NCI-H446 treated with DMSO at 0.1 percent for 48 hours (cell line): ENCODE measurements at places on chromosomes 16 and 17.

DNA sequence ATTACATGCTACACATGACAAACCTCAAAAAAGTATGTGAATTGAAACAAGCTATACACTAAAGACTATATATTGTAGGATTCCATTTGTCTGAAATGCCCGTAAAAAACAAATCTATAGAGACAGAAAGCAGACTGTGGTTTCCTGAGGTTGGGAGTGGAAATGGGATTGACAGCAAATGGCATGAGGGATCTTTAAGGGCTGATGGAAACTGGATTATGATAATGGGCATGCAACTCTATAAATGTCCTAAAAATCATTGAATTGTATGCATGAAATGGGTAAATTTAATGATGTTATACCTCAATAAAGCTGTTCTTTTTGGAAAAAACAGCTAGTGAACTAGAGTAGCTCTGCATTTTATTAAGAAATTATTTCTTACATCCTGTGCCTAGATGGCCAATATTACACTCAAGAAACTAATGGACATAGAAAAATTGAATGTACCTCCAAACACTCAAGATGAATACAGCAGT lies 416 bp upstream of the ANKS4B start:
- no peak for DNase-seq

- DNase-seq, result no peak
Measured at GRCh38 chr17:57552114-57552624, 192.9 kb downstream of the CCDC182 start.

GRCh38 chr17:82236142-82236971 lies 7.5 kb downstream of the SLC16A3 start:
- DNase-seq, result peak; percentile 49

- no peak for DNase-seq
Measured at GRCh38 chr17:45787044-45787443, 2.9 kb downstream of the CRHR1 start.

GRCh38 chr17:74379495-74380085 lies 12.3 kb downstream of the GPR142 start:
- peak; percentile 81 for DNase-seq

DNA sequence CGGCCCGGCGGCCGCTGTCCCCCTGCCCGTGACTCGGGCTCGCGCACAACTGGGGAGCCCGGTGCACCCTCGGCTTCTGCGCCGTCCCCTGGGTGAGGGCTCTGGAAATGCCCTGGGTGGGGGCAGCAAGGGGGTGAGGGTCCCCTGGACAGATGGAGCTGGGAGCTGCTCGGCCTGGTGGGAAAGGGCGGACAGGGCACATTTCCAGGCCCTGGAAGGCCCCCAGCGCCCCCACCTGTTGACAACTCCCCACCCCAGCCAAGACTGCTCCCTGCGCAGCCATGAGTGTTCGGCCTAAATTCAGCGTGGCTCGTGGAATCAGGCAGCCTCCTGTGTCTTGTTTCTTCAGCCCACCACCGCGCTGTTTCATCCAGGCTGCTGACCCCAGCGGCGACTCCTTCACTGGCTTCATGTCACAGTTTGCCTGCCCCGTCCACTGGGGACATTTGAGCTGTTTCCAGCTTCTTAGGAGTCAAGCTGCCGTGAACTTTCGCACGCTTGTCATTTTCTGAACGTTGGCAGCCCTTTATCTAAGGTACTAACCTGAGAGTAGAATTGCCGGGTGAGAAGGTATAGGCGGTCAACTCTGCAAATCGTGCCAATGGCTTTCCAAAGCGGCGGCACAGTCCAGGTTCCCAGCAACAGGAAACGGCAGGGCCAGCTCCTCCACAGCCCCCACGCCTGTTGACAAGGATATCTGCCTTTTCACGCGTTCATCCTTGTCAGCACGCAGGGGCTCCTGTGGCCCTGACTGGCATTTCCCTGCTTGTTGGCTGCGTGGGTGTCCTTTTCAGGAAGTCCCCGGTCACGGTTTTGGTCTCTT lies 895 bp downstream of the UTS2R start:
- DNase-seq, result no peak

- no peak for DNase-seq
Measured at GRCh38 chr17:66720567-66720966, 114.3 kb upstream of the CACNG5 start.

- no peak for DNase-seq
Measured at GRCh38 chr16:50047864-50048263, 17.9 kb upstream of the HEATR3 start.

DNA sequence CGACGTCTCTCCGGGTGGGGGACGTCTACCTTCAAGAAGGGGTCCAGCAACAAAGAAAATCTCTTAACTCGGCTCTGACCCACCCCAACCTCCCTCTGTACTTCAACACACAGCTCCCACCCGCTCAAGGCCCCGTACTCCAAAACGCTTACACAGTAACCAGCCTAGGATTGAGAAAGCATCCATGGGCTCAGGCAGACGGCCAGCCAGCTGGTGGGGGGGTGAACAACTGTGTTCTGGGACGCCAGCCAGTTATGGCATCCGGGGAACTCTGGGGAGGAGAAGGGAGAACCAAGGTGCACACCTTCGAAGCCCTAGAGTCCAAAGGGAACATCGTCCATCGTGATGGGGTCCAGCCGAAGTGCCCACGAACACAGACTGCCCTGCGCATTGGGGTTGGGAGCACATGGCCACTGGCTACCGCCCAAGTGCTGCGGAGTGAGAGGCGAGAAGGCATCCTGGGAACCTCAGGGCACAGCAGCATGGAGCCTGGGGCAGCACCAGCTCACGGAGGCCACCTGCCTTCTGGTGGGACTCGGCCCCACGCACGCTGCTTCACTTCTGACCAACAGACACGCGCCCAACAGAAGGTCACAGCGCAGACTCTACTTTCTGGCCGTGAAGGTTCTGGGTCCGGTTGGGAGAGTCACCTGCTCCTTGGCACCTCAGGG lies 14.3 kb downstream of the SLC16A3 start:
- DNase-seq, result peak; percentile 40

- no peak for DNase-seq
Measured at GRCh38 chr17:48609759-48610281, 997 bp downstream of the HOXB7 start.

DNA sequence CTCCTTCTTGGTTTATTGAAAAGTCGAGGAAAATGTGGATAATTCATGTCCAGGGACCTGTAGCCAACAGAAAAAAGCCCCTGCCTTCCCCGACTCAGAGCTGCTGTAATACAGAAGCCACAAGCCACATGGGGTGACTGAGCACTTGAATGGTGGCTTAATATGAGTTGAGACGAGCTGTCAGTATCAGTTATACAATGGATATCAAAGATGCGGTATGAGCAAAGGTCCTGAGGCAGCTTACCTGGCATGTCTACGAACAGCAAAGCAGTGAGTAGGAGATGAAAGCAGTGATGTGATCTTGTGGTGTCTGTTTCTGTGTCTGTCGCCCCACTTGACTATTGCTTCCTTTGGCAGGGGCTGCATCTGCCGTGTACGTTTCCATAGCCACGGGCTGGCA lies 12.2 kb upstream of the RMI2 start:
- no peak for DNase-seq

DNA sequence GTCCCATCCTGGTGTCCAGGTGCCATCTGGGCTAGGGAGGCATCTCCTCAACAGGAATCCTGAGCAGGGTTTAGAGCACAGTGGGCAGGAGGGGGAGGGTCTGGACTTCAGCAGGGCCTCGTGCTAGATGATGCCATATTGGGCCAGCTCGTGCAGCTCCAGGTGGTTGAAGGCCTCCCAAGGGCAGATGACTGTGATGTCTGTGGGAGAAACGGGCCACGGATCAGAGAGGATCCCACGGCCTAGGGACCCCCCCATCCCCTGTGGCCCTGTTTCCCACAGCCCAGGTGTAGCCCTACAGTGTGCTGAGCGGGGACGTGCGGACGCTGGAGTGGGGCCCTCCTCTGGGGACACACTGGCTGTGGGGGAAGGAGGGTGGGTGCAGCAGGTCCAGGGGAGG lies 5.4 kb downstream of the PDE6G start:
- DNase-seq, result no peak

- DNase-seq, result no peak
Measured at GRCh38 chr17:17492571-17492970, 3.6 kb downstream of the RASD1 start.

GRCh38 chr16:87017371-87018012 lies 299.7 kb downstream of the C16orf95 start:
- DNase-seq, result no peak

DNA sequence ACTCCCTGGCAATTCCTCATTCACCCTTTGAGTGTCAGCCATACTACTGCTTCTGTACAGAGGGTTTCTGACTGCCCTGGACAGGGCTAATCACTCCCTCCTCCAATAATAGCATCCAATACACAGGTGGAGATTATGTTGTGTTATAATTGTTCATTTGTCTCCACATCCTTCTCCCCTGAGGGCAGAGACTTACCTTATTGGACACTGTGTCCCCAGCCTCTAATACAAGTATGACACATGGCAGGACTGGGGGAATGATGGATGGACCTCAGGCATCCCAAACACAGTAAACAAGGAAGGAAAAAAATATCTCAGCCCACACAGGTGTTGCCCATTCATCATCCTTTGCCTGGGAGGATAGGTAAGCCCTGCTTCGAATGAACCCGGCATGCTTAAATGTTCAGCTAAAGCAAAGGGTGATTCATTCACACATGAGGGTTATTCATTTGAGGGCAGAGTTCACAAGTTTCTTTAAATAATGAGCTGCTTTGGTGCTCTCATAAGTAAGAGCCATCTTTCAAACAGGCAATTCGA lies 34.8 kb downstream of the MMD start:
- DNase-seq, result no peak

DNA sequence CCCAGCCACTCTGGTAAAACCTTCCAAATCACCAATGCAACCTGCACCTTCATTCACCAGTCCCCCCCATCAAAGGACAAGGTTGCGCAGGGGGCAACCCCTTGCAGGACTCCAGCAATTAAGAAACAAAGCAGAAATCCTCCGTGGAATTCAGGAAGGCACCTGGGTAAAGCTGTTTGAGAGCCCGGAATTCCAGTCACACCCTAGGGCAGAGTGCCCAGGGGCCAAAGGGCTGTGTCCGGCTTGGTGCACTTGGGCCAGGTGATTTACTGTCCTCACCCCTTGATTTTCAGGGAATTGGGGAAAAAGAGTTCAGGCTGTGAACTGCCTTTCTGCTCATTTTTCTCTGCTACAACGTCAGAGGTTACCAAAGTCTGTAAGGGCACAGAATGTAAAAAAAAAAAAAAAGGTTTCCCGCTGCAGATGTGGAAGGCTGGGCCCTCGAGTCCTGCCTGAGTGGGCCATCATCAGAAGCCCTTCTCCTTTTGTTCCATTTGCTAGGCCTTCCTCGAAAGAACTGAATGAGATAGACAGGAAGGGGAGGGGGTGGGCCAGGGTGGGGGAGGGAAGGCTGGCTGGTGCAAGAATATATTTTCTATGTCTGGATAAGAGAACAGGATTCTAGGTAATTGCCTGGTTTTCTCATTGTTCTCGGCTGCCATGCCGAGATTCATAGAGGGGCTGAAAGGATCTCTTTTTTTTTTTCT lies 266.5 kb upstream of the PSMD7 start:
- no peak for DNase-seq

DNA sequence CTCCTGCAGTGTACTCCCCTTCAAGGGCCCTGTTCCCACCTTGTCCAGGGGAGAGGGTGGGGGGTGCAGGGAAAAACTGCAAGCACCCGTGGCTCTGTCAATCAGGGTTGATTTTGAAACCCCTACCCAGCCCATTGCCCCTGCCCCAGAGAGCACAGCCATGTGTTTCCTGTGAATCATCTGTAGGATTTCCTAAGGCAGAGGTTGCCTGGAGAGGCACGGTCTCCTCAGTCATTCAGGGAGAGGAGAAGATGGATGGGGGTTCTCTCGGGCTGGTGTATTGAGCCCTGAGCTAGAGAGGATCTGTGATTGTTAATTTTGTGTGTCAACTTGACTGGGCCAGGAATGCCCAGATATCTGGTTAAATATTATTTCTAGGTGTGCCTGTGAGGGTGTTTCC lies 3.5 kb upstream of the AGRP start:
- DNase-seq, result no peak

- no peak for DNase-seq
Measured at GRCh38 chr16:11272484-11272883, 945 bp downstream of the PRM3 start.

- DNase-seq, result no peak
Measured at GRCh38 chr16:1965396-1966001, 873 bp upstream of the RPS2 start.

DNA sequence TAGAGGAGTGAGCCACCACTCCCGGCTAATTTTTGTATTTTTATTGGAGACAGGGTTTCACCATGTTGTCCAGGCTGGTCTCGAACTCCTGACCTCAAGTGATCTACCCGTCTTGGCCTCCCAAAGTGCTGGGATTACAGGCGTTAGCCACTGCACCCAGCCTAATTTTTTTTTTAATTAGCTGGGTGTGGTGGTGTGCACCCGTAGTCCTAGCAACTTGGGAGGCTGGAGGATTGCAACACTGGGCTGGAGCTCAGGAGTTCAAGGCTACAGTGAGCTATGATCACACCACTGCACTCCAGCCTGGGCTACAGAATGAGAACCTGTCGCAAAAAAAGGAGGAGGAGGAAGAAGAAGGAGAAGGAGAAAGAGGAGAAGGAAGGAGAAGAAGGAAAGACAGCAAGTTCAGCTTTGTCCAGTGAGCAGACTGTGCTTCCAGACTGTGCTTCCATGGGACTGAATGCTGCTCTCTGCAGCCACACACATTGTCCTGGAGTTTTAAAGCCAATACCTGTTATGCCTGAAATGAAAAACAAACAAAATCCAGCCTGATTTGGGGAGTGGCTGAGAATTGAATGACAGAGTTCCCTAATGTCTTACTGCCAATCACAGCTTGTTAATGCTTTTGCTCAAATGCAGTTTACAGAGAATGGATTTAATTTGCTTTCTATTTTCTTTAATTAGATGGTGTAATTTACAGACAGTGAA lies 2.8 kb upstream of the TNFRSF13B start:
- no peak for DNase-seq

GRCh38 chr17:47254403-47254943 lies 846 bp downstream of the ITGB3 start:
- DNase-seq, result no peak

DNA sequence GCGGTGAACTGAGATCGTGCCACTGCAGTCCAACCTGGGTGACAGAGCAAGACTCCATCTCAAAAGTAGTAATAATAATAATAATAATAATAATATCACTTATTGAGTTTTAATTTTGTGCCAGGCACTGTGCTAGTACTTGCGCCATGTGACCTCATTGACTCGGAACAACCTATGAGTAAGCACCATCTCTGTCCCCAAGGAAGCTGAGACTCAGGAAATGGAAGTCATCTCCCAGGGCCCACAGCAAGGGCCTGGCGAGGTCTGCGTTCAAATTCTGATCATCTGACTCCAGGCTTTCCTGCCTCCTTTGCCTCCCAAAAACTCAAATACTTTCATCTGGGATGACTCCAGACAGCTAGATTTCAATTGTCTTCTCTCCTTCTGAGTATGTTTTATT lies 162.9 kb downstream of the SEC14L1 start:
- no peak for DNase-seq

GRCh38 chr17:57988301-57989250 lies 522 bp upstream of the VEZF1 start:
- DNase-seq, result peak; percentile 33
